ACHN (cell line): ENCODE measurements at places on chromosomes 16 and 17.

DNA sequence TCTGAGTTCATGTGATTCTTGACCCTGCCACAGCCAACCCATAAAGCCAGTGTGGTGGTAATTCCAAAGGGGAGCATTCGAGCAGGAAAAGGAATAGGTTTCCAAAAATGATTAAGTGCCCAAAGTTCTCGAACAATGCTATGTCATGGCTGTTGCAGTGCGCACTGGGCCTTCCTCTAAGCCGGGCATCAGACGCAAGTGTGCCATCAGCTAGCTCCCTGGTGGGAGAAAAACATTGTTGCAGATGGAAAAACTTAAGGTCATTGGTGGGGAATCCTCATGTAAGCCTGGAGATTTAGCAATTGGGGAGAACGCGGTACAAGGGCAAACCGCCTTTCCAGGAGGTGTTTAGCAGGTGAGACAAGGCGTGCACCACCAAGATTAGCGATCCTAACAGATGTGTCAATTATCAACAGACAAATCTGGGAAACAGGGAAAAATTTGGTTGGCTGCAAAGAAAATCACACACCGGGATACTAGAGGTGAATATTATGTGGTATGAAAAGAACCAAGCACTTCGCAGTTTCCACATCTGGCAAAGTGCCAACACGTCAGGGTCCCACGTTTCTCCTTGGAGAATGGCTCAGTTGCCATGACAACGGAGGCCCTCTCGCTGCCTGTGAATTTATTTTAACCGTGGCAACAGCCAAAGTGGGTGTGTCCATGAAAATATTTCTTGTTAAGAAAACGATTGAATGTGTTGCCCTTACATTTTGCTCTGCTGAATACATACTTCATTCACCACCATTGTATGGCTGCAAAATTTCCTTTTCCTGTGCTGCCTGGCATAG is 118.5 kb upstream of the CACNG5 start:
- DNase-seq = no peak

DNA sequence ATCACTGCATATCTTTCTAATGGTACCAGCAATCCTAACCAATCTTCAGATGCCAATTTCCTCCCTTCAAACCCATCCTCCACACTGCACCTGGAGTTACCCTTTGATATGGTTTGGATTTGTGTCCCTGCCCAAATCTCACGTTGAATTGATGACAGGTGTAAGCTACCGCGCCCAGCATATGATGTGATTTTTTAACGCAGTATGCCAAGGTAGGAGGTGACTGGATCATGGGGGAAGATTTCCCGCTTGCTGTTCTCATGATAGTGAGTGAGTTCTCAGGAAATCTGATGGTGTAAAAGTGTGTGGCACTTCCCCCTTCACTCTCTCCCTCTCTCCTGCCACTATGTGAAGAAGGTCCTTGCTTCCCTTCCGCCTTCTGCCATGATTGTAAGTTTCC is 57.0 kb downstream of the TOX3 start:
- no peak for DNase-seq

GRCh38 chr16:86306011-86306644 is 204.2 kb upstream of the FOXF1 start:
- DNase-seq = no peak

- DNase-seq = peak; percentile 31
These were observed 708 bp downstream of the BAIAP2 start for GRCh38 chr17:81035521-81036196.

GRCh38 chr16:23837553-23838308 is 1.9 kb downstream of the PRKCB start:
- no peak for DNase-seq

DNA sequence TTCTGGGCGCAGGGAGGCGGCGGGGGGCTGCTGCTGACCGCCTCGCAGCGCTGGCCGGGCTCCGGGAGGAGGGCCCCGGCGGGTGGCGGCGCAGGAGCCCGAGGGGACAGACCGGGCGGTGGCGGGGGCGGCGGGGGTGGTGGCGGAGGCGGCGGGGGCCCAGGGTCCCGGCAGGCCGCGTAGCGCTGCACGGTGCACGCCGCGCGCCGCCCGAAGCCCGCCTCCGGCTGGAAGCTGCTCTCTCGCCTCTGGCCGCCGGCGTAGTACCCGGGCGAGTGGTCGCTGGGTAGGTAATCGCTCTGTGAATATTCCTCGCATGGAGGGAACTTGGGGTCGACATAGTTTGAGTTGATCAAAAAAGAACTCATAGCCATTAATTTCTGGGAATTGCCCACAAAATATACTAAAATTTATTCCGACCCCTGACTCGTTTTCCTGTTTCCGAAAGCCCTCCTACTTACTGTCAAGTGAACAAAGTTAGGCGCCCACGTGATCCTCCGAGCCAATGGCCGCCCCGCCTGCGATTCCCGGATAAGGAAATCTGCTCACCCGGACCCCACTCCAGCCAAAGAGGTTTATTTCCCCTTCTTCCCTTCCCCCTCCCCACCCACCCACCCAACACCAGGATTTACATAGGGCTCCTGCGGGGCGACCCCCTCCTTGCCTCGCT is at the start of gene HOXB4:
TSS of gene HOXB4 (minus strand) at position 405 of the 670 bp plus-strand sequence. CDS start at position 374, 31 bp downstream.
- DNase-seq = peak; percentile 86

DNA sequence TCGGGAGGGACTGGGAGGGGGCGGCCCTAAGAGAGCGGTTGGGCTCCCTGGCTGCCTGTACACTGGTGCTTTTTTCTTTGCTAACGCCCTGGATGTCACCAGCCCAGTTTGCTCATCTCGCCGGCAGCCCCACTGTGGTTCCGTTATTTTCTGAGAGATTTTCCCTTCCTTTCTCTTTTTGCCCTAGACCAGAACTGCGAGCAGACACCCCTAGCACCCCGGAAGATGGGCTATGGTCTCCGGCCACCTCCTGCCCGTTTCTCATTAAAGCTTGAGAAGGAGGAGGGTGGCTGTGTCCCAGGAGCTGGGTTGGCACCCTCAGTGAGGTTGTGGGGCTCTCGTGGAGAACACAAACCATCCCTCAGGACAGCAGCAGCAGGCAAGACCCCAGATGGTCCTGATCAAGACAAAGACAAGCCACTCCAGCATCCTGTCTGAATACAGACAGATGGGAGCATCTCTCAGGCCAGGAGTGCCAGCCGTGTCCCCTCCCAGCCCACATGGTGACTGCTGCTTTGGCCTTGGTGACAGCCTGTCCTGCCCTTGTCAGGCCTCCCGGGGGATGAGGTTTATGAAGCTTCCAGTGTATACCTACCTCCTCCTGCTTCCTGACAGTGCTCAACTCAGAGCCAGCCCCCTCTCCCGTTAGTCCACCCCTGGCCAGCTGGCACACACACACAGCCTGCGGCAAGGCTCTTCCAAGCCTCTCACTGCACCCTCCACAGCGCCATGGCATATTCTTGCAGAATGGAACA is 77.2 kb downstream of the KCNJ12 start:
- DNase-seq = no peak

DNA sequence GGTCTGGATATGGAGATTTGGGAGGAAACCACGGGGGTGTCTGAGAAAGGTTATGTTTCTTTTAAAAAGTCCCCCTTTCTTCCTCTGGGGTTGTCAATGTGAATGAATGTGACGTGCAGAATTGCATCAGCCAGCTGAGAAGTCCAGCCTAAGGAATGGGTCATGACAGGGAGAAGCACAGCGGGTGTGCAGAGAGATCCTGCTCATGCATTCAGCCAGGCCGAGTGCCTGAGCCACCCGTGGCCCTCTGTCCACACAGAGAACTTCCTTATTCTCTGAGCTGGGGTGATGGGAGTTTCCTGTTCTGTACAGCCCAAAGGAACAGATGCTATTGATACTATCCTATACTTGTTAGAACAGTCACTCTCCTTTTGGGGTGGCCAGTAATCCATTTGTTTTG is 117.9 kb downstream of the CPPED1 start:
- no peak for DNase-seq

GRCh38 chr16:88453611-88454522 is 787 bp downstream of the ZFPM1 start:
- peak; percentile 33 for DNase-seq

- DNase-seq = no peak
These were observed 1.1 kb downstream of the RUNDC3A start for GRCh38 chr17:44309472-44309871.
